ENCODE measurements at places on chromosomes 1 and 21.

- DNase-seq = no peak
Measured at GRCh38 chr1:19617376-19617775, 26.7 kb upstream of the NBL1 start.

DNA sequence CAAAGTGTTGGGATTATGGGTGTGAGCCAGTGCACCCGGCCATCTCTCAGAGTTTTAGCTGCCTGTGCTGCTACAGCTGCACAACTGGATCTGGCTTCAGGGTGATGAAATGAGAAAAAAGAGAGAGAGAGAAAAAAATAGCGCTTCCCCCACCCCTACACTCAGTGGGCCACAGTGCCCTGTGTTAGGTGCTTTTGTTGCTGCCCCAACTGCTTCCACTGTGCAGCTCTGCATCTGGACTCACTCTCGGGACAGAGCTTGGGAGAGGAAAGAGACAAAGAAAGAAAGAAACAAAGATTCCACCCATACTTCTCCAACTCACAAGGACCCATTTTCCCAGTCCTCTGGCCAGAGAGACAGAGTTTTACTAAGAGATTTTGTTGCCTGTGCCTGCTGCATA is 50.4 kb downstream of the INAVA start:
- no peak for DNase-seq

DNA sequence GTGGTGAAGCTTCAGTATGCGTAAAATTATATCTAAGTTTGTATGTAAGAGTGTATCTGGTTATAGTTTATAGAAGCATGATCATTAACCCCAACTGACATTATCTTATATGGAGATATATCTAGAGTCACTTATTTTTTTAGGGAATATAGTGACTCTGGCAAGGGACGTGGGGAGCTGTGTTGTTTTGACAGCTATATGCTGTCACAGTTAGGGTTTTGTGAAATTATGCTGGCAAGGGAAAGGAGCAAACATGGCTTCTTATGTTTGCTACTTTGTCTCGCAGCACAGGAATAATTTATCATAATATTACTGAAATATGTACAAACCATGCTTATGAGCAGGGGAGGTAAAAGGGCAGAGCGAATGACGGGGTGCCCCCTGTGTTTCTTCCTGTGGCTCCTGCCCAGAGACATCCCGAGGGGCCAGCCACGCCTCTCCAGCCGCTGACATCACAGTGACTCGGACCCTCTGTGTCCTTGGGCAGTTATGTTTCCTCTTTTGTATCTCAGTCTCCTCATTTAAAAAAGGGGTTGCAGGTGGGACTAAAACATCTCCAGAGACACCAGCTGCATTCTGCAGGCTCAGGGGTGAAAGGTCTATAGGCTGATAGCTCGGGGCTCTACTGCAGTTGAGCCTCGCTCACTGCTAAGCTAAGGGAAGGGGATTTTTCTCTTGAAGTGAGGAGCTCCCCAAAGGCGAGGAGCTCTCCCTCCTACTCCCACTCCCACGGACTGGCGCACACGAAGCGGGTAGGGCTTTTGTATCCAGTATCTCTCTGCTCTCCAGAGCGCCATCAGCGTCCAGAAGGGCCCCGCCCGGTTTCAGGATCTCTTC is 14.9 kb downstream of the A3GALT2 start:
- DNase-seq = no peak

- DNase-seq = no peak
Measured at GRCh38 chr1:3978196-3978989, 78.3 kb upstream of the C1orf174 start.

GRCh38 chr1:53061123-53061858 is 722 bp upstream of the PODN start:
- DNase-seq = no peak

GRCh38 chr1:88219521-88219920 is 464.6 kb upstream of the PKN2 start:
- DNase-seq = no peak

Data from stimulated activated CD8-positive, alpha-beta memory T cell treated with anti-CD3 and anti-CD28 coated beads, Interleukin-15, amount 100 ng/mL, for 1 hour (primary cell).